ENCODE measurements at places on chromosomes 13 and 19. TPM values are rescaled to one million over a fixed set of nuclear protein-coding genes. Genes with fewer than 3 reads are reported as not detected.

GRCh38 chr19:5240011-5240410 lies 100.6 kb downstream of the PTPRS start:
- H3K4me3 ChIP-seq = no peak overlapping the region
- no peaks in the 10 kb centered on the region for H3K27me3 ChIP-seq
- no peaks in the 10 kb centered on the region for H3K4me1 ChIP-seq
- no peak overlapping the region for H3K27ac ChIP-seq

- no peak overlapping the region for H3K27ac ChIP-seq
- no peaks in the 10 kb centered on the region for H3K27me3 ChIP-seq
- H3K4me3 ChIP-seq = no peak overlapping the region
- H3K4me1 ChIP-seq = no peaks in the 10 kb centered on the region
These were observed 47.9 kb downstream of the ZNF99 start for GRCh38 chr19:22735911-22736645.

ZNF441 gene
- 7.1 TPM for total RNA-seq

DNA sequence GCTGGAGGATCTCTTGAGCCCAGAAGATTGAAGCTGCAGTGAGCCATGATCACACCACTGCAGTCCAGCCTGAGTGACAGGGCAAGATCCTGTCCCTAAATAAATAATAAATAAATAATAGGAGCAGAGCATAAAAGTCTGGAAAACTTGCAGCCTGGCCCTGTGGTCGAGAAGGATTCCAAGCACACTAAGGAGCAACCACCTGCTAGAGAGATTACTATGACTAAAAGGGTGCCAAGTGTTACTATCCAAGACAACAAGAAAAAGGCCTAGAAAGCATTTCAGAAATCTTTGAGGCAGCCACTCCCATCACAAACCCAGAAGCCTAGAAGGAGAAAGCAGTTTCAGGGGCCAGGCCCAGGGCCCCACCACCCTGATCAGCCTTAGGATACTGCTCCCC lies 46.1 kb downstream of the LHFPL6 start:
- no peaks in the 10 kb centered on the region for H3K36me3 ChIP-seq
- no peaks in the 10 kb centered on the region for H3K27me3 ChIP-seq
- H3K4me3 ChIP-seq = no peak overlapping the region
- no peak for DNase-seq
- H3K4me1 ChIP-seq = peaks cover 8% of the 10 kb centered on the region
- H3K27ac ChIP-seq = no peak overlapping the region

DNA sequence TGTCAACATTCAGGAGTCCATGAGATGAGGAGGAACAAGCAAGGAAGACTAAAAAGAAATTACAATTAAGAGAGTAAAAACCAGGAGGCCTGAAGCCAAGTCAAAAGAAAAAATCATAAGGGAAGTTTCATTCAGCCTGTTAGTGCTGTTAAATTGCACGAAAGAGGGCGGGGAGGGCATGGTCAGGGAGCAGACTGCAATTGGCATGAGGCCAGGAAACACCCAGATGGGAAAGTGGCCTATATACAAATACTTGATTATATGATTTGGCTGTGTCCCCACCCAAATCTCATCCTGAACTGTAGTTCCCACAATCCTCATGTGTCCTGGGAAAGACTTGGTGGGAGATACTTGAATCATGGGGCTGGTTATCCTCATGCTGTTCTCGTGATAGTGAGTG lies 43.9 kb downstream of the TNFSF13B start:
- DNase-seq = no peak
- no peak overlapping the region for H3K4me3 ChIP-seq
- H3K27ac ChIP-seq = no peak overlapping the region
- no peaks in the 10 kb centered on the region for H3K4me1 ChIP-seq
- H3K36me3 ChIP-seq = no peaks in the 10 kb centered on the region

- H3K27me3 ChIP-seq = no peaks in the 10 kb centered on the region
- H3K27ac ChIP-seq = no peak overlapping the region
- no peak for DNase-seq
These were observed 23.5 kb downstream of the POU2F2 start for GRCh38 chr19:42108527-42109389.

ACP5 gene
- 6.1 TPM for total RNA-seq

MEIS3 gene
- total RNA-seq = 20.6 TPM

GRCh38 chr13:47426126-47426849 lies 529.4 kb upstream of the HTR2A start:
- no peak overlapping the region for H3K4me3 ChIP-seq
- no peaks in the 10 kb centered on the region for H3K36me3 ChIP-seq
- H3K4me1 ChIP-seq = no peaks in the 10 kb centered on the region
- H3K27ac ChIP-seq = no peak overlapping the region
- no peak for DNase-seq

DNA sequence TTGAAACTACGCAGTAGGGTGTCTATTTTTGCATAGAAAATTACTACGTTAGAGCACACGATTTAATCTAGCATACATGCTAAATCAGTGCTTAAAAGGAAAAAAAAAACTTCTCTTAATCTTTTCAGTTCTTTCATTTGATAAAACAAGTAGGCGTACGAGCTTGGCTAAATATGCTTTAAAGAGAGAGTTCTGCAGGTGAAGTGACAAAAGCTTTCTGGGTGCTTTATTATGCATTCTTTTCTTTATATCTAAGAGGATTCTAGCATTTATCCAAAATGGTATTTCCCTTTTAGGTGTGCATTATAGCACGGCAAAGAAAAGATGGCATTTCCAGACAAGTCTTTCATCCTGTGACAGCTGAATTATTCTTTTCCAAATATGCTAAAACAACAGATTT lies 281.2 kb downstream of the PCDH9 start:
- no peak for DNase-seq
- no peaks in the 10 kb centered on the region for H3K27me3 ChIP-seq
- H3K4me3 ChIP-seq = no peak overlapping the region
- H3K27ac ChIP-seq = no peak overlapping the region
- no peaks in the 10 kb centered on the region for H3K4me1 ChIP-seq

GRCh38 chr13:85230691-85231093 lies 568.5 kb downstream of the SLITRK6 start:
- no peak overlapping the region for H3K4me3 ChIP-seq
- no peaks in the 10 kb centered on the region for H3K36me3 ChIP-seq
- no peaks in the 10 kb centered on the region for H3K27me3 ChIP-seq
- H3K4me1 ChIP-seq = no peaks in the 10 kb centered on the region
- no peak for DNase-seq

- no peak overlapping the region for H3K4me3 ChIP-seq
- H3K27me3 ChIP-seq = no peaks in the 10 kb centered on the region
- no peak overlapping the region for H3K27ac ChIP-seq
- no peaks in the 10 kb centered on the region for H3K36me3 ChIP-seq
- DNase-seq = no peak
These were observed 44.6 kb downstream of the ZNF787 start for GRCh38 chr19:56076498-56076897.

SLC25A42 gene
- total RNA-seq = 6.6 TPM

- no peak for DNase-seq
- H3K4me3 ChIP-seq = no peak overlapping the region
- H3K36me3 ChIP-seq = no peaks in the 10 kb centered on the region
These were observed 204.2 kb downstream of the DCLK1 start for GRCh38 chr13:35926859-35927530.

DNA sequence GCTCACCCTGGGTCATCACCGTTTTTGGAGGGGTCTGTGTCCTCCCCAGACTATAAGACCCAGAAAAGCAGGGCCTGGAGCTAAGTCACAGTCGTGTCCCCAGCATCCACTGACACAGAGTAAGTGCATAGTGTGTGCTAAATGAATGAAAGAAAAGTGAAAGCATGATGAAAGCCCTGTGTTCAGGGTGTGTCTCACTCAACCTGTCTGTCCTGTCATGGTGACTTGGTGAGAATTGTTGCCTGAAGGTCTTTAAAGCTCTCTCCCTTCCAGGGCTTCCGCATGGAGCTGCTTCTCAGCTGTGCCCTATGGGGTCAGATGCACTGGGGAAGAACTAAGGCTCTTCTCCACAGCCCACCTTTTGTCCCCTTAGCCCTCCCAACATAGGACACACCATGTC lies 20.5 kb upstream of the IGFL1 start:
- DNase-seq = no peak
- no peak overlapping the region for H3K4me3 ChIP-seq
- peaks cover 22% of the 10 kb centered on the region for H3K4me1 ChIP-seq
- H3K27me3 ChIP-seq = no peaks in the 10 kb centered on the region
- H3K36me3 ChIP-seq = no peaks in the 10 kb centered on the region
